GM12892 (cell line): ENCODE measurements at places on chromosomes 2 and 18.

DNA sequence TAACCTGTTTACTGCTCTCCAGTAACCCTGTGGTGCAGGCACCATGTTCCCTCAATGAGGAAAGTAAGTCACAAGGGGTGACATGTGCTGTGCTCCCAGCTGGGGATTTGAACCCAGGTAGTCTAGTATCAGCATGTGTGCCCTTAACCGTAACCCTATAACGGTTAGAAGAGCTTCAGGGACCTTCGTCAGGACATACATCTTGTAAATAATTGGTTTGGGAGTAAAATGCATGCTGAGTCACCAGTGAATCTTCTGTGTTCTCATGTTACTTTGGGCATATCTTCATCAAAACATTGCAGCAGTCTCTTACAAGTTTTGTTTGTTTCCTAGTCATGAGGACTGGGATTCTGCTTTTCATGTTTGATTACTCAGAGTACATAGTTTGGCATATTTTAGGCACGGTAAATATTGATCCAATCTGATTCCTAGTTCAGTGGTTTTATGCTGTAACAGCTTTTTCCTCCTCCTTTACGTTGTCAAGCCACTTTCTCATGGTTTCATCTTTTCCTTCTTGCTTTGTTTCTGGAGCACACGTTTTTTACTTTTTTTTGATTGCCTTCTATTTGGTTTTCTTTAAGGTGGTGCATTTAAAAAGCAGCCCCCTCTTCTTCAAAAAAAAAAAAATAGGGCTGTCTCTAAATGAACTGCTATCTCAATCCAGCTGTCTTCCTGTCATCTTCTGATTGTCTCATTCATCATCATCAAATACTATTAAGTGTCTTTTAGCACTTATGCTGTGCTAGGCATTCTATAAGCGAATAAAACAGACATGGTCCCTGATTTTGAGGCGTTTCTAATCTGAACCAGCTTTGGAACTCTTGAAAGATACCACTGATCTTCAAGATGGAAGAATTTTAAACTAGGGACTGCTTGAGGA, 50.4 kb downstream of the CLIP4 start:
- no peak for DNase-seq

GRCh38 chr2:96267159-96267971, 1.3 kb downstream of the CIAO1 start:
- DNase-seq: no peak

DNA sequence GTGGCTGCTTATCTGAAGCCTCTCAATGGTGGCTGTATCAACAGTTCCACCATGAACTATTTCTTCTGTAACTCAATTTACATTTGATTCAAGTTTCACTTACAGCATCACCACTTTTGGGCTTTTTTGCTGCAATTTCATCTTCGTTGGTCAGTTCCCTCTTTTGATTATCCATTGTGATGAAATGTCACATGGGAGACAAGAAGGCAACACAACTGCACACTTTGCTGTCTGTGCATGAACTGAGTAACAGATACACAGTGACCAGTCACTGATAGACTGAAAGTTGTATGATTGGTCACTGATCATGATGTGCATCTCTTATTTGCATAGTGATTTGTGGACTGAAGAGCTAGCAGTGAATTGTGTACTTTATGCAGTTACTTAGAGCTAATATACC, 130.7 kb upstream of the RNF152 start:
- no peak for DNase-seq

DNA sequence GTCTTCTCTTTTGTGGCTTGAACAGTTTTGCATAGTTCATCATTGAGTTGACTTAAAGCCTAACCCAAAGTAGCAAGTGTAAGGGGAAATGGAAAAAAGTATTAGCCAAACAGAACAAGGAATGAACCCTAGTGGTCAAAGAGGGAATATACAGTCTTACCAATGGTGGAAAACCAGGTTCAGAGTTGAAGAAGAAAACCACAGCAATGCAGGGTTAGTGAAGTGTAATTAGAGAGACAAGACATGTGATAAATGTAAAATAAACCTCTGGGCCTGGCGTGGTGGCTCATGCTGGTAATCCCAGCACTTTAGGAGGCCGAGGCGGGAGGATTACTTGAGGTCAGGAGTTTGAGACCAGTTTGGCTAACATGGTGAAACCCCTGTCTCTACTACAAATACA, 2.4 kb downstream of the TTN start:
- DNase-seq: no peak

DNA sequence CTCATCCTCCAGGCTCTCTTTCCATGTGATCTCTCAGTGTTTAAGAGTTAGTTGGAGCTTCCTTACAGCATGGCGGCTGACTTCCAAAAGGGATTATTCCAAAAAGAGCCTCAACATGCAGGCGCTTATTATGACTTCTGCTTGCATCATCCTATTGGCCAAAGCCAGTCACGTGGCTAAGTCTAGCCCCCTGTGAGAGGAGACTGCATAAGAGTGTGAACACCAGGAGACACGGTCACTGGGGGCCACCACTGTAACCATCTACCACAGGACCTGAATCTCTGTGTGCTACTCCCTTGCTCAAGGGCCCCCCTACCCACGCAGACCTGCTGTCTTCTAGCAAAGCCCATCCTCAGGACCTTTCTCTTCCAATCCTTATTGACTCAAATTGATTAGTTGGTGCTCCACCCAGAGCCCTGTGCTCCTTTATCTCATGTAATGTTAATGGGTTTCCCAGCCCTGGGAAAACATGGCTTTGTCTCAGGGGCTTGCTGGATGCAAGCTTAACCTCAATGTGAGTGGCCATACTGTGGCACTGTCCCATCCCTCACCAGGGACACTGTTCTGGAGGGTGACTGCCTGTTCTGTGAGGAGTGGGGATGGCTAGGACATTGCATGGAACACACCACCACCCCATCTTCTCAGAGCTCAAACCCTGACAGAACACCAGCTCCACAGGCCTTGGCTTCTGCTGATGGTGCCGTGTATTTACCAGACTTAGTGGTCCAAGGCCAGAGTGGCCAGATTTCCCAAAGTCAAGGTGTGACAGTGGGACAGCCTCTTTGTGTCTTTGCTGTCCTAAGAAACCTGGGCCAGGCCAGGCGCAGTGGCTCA, 4.2 kb downstream of the IL1RN start:
- no peak for DNase-seq

DNA sequence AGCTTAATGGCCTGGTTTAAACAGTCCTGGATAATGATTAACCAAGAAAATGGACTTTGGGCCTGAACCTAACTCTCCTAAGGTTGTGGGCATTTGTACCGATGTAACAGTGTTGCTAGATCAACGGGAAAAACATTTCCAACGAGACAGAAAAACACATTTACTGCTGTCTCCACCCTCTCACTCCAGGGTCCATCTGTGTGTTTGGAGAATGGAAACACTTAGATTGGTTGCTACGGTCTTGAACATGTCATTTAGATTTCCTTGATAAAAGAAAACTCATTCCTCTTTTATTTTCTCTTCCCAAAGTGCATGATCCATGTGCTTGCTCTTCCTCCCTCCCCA, 88.0 kb downstream of the SOCS6 start:
- no peak for DNase-seq

GRCh38 chr2:12219761-12220160, 473.3 kb downstream of the LPIN1 start:
- DNase-seq: no peak

GRCh38 chr2:42199626-42200025, 30.5 kb downstream of the EML4 start:
- no peak for DNase-seq

DNA sequence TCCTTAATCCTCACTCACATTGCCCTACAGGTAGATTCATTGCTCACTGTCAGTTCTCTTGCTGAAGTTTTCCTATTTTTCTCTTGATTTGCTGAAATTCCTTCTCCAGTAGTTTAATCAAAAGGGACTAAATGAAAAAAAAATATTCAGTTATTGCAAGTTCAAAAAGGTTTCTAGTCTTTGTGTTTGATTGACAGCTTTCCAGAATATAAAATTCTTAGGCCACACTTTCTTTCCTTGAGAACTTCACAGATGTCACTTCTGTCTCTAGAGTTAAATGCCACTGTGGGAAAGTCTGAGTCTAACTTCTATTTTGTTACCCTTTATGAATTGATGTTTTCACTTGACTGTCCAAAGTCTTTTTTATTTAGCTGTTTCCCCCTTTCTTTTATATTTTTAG, 25.7 kb downstream of the RRM2 start:
- DNase-seq: no peak

- DNase-seq: no peak
Observed at GRCh38 chr18:46677611-46678010, 20.6 kb upstream of the LOXHD1 start.

DNA sequence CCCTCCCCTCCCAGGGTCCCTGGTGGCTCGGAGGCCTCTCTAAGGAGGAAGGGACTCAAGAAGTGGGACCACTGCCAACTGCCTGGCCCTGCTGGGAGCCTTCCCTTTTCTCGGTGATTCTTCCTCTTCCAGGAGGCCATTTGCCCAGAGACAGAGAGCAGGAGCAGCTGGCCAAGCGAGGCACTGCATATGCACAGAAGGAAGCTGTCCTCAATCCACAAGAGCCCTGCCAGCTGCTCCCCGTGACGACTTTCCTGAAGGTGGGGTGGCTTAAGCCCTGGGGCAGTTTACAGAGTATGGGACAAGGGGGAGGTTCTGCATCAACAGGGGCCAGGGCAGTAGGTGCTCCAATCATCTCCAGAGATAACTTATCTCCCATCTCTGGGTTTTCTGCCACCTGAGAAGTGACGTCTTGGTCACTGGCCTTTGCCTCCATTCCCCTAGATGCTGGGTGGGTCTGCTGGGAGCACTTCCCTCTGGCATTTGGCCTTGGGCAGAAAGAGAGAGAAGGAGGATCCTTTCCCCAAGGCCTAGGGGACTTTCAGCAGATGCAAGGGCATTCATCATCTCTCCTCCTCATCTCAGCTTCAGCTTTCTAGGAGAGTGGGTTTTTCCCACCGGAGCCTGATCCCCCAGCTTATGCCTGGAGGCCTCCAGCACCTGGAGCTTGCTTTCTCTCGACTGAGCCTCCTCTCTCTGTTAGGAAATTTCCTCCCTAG, 28.5 kb downstream of the CIB4 start:
- DNase-seq: no peak

GRCh38 chr2:112579241-112579640, 5.2 kb upstream of the CHCHD5 start:
- no peak for DNase-seq

DNA sequence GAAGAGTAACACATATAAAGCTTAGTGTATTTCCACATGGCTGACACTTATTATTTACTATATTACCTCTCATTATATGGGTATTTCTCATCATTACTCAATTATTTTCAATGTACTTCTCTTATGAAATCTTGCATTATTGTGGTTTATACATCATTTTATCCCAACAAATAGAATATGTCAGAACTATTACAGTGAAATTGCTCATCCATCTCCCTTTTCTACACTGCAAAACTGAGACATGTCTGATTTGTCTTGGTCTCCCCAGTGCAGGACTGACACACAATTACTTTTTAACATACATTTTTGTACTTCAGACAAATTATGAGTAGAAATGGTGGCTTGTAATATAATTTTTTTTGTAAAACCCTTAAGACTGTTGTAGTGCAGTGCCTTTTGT, 600.9 kb downstream of the PLCL1 start:
- DNase-seq: no peak

- no peak for DNase-seq
Observed at GRCh38 chr2:212548455-212548819, 9.8 kb upstream of the ERBB4 start.

DNA sequence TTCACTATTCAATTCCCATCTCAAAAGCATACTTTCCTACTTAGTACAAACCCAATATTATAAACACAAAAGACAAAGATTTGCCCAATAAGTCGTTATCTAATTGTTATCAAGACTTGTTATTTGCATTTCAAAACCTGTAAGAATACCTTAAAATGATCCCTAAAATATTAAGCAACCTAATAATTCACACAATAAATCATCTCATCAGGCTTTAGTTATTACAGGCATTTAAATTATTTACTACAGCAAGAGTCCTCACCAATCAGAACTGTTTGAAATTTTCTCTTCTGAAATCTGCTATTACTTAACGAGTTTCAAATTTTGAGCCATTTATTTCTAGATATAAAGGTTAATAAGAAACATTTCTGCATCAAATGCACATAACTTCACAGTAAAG, 1.6 kb downstream of the CCDC88A start:
- no peak for DNase-seq

DNA sequence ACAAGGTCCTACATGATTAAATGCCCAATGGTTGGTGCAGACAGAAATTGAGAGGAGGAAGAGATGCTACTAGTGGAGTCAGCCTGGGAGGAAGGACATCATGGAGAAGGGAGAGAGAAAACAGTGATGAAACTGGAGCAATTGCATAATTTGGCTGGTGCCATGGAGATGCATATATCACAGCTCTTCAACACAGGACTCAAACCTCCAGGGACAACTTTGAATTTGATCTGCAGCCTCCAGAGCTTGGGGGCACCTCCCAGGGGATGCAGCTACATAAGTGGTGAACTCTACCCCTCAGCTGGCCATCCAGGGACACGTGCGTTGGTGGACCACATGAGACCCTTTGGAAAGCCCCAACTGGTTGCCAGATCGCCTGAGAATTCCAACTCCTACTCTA, 80.4 kb downstream of the CTAGE1 start:
- no peak for DNase-seq

DNA sequence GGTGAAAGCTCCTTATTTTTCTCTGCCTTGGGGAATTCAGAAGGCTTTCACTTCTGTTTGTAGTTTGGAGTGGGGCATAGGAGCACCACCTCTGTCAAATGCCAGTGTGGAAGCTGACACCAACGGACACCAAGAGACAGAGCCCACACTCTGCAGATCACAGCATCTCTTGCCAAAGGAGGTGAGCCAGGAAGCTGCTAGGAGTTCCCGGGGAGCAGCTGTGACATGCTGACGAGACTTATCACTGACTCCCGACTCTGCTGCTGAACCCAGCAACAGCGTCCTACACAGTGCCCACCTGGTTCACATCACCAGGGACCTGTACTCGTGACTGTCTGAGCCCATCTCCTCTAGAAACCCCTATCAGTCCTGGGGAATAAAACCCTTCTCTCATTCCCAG, 8.1 kb downstream of the TEX51 start:
- DNase-seq: no peak

DNA sequence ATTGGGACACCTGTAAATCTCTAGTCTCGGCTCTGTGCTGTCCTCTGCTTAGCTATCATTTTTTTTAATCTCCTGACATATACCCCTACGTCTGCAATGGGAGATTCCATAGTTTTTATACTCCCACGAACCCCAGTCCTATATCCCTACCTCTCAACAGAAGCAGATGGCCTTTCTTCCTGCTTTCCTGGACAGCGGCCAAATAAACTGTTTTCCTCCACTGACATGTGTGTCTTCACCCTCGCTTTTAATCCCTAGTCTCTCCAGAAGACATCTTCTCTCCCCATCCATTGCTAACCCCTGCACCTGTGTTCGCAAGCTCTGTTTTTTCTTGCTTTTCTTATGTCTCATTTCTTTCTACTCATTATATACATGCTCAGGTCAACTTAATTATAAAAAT, 395.4 kb downstream of the EPHA4 start:
- DNase-seq: no peak

- DNase-seq: no peak
Observed at GRCh38 chr18:58866066-58866772, 1.5 kb downstream of the ZNF532 start.
